ENCODE measurements at places on chromosomes 11 and 22. TPM values are rescaled to one million over a fixed set of nuclear protein-coding genes. Genes with fewer than 3 reads are reported as not detected.

HMOX1 gene
- total RNA-seq, result 45.7 TPM

SAA4 gene
- total RNA-seq, result 1.3 TPM

OR2AT4 gene
- total RNA-seq, result not detected

MS4A12 gene
- total RNA-seq, result not detected

MS4A18 gene
- total RNA-seq, result not detected

MAPK8IP1 gene
- 14.8 TPM for total RNA-seq

All from kidney epithelial cell (primary cell).